ENCODE measurements at places on chromosomes 11 and 22.
A peak's percentile ranks its signal among the peaks of the same experiment; 100 is the strongest.

GRCh38 chr22:19393704-19394103 lies 37.8 kb downstream of the HIRA start:
- no peaks in the 10 kb centered on the region for H3K27me3 ChIP-seq
- DNase-seq: no peak
- no peak overlapping the region for H3K27ac ChIP-seq

- H3K4me3 ChIP-seq: no peak overlapping the region
- DNase-seq: peak; percentile 55
- H3K4me1 ChIP-seq: peaks cover 15% of the 10 kb centered on the region
These were observed 138.7 kb downstream of the BBOX1 start for GRCh38 chr11:27179334-27179733.

GRCh38 chr22:41561788-41562187 lies 978 bp downstream of the CSDC2 start:
- no peaks in the 10 kb centered on the region for H3K27me3 ChIP-seq
- no peak for DNase-seq
- H3K4me1 ChIP-seq: peaks cover 32% of the 10 kb centered on the region
- H3K27ac ChIP-seq: no peak overlapping the region
- no peak overlapping the region for H3K4me3 ChIP-seq

GRCh38 chr22:22590136-22590891 lies 31.2 kb upstream of the PRAME start:
- H3K4me3 ChIP-seq: no peak overlapping the region
- no peak for DNase-seq
- H3K36me3 ChIP-seq: no peaks in the 10 kb centered on the region
- no peaks in the 10 kb centered on the region for H3K4me1 ChIP-seq

GRCh38 chr11:99682171-99682570 lies 661.4 kb downstream of the CNTN5 start:
- H3K4me1 ChIP-seq: no peaks in the 10 kb centered on the region
- no peak for DNase-seq
- H3K4me3 ChIP-seq: no peak overlapping the region
- H3K27me3 ChIP-seq: no peaks in the 10 kb centered on the region
- no peak overlapping the region for H3K27ac ChIP-seq

GRCh38 chr11:8787372-8787771 lies 104.8 kb downstream of the RPL27A start:
- no peak overlapping the region for H3K27ac ChIP-seq
- no peaks in the 10 kb centered on the region for H3K4me1 ChIP-seq
- no peaks in the 10 kb centered on the region for H3K27me3 ChIP-seq

DNA sequence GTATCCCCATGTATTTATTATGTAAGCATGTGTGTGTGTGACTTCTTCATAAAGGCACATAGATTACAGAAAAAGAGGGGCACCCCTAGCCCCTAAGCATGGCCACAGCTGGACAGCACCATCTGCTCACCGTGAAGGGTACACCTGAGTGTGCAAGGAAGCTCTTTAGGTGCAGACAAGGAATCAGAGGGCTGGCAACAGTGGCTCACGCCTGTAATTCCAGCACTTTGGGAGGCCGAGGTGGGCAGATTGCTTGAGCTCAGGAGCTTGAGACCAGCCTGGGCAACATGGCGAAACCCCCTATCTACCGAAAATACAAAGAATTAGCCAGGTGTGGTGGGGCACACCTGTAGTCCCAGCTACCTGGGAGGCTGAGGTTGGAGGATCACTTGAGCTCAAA lies 56.3 kb downstream of the DGCR2 start:
- DNase-seq: no peak
- no peak overlapping the region for H3K4me3 ChIP-seq
- no peaks in the 10 kb centered on the region for H3K36me3 ChIP-seq
- no peak overlapping the region for H3K27ac ChIP-seq
- no peaks in the 10 kb centered on the region for H3K27me3 ChIP-seq

GRCh38 chr11:3904228-3904627 lies 48.8 kb downstream of the STIM1 start:
- DNase-seq: peak; percentile 29
- peaks cover 22% of the 10 kb centered on the region for H3K4me1 ChIP-seq
- no peaks in the 10 kb centered on the region for H3K27me3 ChIP-seq
- 0 out of 2 replicates have a peak overlapping the region, but pooled peaks have one; percentile 83 for H3K27ac ChIP-seq

DNA sequence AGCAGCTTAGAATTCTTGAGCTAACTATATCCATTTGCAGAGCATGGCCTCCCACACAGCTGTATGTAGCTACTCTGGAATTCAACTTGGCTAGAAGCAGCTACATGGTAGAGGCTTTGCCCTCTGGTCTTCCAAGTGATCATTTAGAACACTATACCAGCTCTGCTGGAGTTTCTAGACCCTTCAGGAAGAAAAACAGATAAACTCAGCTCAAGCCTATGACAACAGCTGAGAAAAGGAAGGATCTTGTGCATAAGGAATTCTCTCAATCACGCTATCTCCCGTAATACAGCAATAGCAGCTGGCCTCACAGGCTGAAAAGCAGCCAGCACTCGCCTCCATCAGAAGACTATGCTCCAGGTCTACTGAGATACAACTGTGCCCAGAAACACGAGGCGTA lies 50.6 kb upstream of the APOA1 start:
- 0 out of 2 replicates have a peak, but pooled peaks cover 6% of the 10 kb centered on the region for H3K36me3 ChIP-seq
- peaks cover 36% of the 10 kb centered on the region for H3K4me1 ChIP-seq
- peak; percentile 66 for DNase-seq
- no peak overlapping the region for H3K27ac ChIP-seq

DNA sequence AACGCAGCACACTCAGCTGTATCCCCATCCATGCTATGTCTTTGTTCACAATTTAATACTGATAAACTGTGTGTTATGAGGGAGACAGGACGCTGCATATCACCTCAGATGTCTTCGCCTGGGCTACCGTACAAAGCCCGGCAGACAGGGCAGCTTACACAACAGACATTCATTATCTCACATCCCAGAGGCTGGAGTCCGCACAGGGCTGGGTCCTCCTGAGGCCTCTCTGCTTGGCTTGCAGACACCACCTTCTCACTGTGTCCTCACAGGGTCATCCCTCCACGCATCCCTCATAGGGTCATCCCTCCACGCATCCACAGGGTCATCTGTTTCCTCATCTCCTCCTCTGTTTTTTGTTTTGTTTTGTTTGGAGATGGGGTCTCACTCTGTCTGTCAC lies 61.2 kb downstream of the SHANK2 start:
- peaks cover 3% of the 10 kb centered on the region for H3K27me3 ChIP-seq
- no peak for DNase-seq
- H3K4me1 ChIP-seq: no peaks in the 10 kb centered on the region
- no peak overlapping the region for H3K27ac ChIP-seq

DNA sequence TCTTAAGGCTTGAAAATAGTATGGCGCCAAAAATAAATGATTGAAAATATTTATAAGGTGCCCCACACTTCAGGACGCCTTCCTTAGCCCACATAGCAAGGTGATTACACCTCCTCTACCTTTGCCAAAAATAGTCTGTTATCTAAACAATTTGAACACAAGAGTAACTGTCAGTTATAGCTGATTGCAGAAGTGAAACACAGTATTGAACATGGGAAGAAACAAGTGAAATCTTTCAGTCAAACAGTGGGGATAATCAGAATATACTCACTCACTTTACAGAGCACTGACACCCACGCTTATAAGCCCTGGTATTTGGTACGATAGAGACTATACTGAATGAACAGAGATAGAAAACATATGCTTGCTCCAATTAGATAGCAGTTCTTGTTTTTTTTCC lies 203.1 kb downstream of the RAB38 start:
- no peak for DNase-seq
- H3K27ac ChIP-seq: no peak overlapping the region
- H3K4me1 ChIP-seq: no peaks in the 10 kb centered on the region
- no peak overlapping the region for H3K4me3 ChIP-seq

DNA sequence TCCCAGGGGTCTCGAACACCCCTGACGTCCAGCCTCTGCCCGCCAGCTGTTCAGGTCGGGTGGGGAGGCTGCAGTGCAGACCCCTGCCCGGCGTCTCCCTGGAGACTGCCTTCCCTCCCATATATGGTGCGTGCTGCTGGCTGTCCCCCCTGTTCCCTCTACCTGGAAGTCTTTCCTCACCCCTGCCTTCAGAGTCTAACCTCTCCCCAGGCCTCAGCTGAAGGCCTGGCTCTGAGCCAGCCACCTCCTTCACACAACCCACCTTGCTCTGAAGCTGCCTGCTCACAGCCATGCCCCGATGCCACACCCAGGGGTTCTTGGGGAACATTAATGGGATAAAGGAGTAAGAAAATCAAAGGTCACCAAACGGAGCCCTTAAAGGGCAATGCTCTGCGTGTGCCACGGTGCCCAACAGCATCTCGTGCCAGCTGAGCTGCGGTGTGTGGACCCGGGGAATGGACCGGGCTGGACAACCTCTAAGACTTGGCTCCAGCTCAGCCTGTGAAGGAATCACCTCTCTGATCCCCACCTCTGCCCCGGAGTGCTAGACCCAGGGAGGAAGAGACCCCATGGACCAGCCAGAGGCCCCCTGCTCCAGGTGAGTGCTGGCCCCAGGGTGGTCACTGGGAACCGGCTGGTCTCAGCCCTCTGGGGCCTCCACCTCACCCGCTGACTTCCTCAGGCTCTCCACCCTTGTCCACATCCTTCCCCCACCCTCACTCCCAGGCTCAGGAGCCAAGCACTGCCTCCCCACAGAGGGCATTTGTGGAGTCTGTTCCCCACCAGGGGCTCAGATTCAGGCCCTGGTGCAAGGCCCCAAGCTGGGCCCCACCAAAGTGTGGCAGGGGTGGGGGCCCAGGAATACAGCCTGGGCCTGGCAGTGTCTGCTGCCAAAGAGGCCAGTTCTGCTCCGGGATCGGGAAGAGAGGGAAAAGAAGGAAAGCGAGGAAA lies at the start of gene NLRP6:
NLRP6 (plus strand) TSS at position 407 of the 951 bp plus-strand sequence; CDS start at position 570, 163 bp downstream.
- peaks cover 65% of the 10 kb centered on the region for H3K27me3 ChIP-seq
- H3K4me1 ChIP-seq: no peaks in the 10 kb centered on the region
- H3K36me3 ChIP-seq: no peaks in the 10 kb centered on the region
- no peak within 1 kb of the TSS for H3K27ac ChIP-seq
- no peak within 1 kb of the TSS for H3K4me3 ChIP-seq

GRCh38 chr22:22681221-22681739 lies 36.9 kb downstream of the GGTLC2 start:
- no peaks in the 10 kb centered on the region for H3K36me3 ChIP-seq
- peaks cover 8% of the 10 kb centered on the region for H3K4me1 ChIP-seq
- DNase-seq: peak; percentile 51
- peaks cover 13% of the 10 kb centered on the region for H3K27me3 ChIP-seq
- no peak overlapping the region for H3K27ac ChIP-seq

- no peak for DNase-seq
- H3K4me1 ChIP-seq: no peaks in the 10 kb centered on the region
- no peaks in the 10 kb centered on the region for H3K27me3 ChIP-seq
- H3K4me3 ChIP-seq: no peak overlapping the region
- no peaks in the 10 kb centered on the region for H3K36me3 ChIP-seq
These were observed 129.9 kb downstream of the CTTN start for GRCh38 chr11:70528046-70528793.

DNA sequence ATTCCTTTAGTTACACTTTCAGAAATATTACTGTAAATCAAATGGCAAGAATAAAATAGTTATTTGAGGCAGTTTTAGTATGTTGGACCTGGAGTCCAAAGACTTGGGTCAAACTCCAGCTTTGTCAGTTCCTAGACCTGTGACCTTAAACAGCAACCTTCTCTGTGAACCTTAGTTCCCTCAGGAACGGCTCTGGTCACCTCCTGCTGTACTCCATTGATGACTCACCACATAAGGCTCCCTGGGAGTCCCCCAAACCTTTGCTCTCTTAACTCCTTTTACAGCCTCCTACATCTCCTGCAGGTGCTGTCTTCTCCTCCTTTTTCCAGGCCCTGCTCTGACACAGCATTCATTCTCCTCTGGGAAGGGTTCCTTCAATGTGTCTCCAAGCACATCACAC lies 29.1 kb downstream of the LIMK2 start:
- peak; percentile 52 for DNase-seq
- peaks cover 49% of the 10 kb centered on the region for H3K4me1 ChIP-seq
- H3K4me3 ChIP-seq: no peak overlapping the region
- H3K27me3 ChIP-seq: no peaks in the 10 kb centered on the region

GRCh38 chr11:42773729-42774128 lies 538.1 kb upstream of the API5 start:
- DNase-seq: peak; percentile 13
- H3K27ac ChIP-seq: no peak overlapping the region
- H3K4me3 ChIP-seq: no peak overlapping the region

Measured in GM23248 (cell line).